ENCODE measurements at places on chromosomes 16 and 17. TPM values are rescaled to one million over a fixed set of nuclear protein-coding genes. Genes with fewer than 3 reads are reported as not detected.

Gene ETV4
- total RNA-seq, result 2.1 TPM

Gene IL34
- total RNA-seq, result 9.4 TPM

Gene PDILT
- total RNA-seq, result not detected

Gene KRTAP2-2
- total RNA-seq, result not detected

GRCh38 chr16:86016201-86016965 lies 117.4 kb downstream of the IRF8 start:
- no peak for DNase-seq

GRCh38 chr16:10729104-10730048 lies 14.3 kb upstream of the NUBP1 start:
- no peak for DNase-seq

DNA sequence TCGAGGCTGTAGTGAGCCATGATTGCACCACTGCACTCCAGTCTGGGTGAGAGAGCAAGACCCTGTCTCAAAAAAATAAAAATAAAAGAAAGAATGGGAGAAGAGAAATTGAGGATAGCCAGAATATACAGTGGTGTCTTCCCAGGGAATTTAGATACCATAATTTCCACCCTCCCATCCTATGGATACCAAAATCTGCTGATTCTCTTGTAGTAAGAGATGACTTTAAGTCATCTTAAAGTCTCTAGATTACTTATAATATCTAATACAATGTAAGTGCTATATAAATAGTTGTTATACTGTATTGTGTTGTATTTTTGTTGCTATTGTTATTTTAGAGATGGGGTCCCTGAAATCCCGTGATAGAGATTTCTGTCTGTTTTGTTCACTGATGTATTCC lies 1.5 kb upstream of the ERAL1 start:
- DNase-seq, result no peak

DNA sequence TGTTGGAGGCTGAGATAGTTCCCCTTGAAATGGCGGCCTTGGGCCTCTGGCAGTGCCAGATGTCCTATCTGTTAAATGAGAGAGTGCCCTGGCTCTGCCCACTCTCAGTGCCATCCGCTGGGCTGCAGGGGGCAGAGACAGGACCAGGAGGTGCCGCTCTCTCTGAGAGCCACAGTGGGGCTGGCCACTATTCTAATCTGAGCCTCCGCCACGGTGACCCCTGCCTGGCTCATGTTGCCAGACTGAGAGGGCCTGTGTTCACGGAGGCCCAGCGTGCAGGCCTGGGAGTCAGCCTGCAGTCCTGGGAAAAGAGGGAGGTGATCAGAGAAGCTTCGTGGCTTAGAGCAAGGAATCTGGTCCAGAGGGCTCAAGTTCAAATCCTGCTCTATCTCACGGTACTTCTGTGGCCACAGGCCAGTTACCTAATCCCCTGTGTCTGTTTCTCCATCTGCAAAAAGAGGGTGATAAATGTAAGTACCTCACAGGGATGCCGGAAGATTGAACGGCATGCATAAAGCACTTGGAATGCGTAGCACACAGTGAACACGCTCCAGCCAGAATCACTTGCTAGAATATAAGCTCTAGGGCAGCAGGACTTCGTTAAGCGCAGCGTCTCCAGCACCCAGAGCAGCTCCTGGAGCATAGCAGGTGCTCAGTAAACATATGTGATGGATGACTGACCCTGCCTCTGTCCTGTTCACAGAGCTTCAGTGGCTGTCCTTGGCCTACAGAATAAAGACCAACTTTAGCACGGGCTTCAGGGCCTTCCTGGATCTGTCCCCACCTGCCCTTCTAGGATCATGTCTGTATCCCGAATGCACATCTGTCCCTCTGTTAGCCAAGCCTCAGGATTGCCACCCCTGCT lies 6.3 kb downstream of the ATP2A3 start:
- no peak for DNase-seq
